Stimulated activated CD4-positive, alpha-beta T cell treated with anti-CD3 and anti-CD28 coated beads, Interleukin-15, amount 100 ng/mL, for 1 hour (primary cell): ENCODE measurements at places on chromosomes 2 and 18.

- DNase-seq: no peak
Measured at GRCh38 chr2:149101818-149102217, 63.3 kb downstream of the LYPD6B start.

DNA sequence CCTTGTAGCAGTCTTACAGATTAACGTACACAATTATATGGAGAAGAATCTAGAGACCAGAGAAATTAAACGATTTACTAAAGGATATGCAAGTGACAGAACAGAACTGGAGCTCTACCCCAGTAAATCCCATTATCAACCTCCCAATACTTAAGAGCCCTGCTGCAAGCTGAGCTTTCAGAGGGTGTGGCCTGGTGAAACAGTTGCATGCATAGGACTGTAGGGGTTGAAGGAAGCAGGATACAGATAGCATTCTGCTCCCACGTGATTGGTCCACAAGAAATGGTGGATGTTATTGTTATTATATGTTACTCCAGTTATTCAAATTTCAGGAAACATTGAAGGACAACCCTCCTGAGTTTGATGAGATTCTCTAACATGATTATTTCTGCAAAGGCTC lies 210.8 kb upstream of the THUMPD2 start:
- DNase-seq: no peak

DNA sequence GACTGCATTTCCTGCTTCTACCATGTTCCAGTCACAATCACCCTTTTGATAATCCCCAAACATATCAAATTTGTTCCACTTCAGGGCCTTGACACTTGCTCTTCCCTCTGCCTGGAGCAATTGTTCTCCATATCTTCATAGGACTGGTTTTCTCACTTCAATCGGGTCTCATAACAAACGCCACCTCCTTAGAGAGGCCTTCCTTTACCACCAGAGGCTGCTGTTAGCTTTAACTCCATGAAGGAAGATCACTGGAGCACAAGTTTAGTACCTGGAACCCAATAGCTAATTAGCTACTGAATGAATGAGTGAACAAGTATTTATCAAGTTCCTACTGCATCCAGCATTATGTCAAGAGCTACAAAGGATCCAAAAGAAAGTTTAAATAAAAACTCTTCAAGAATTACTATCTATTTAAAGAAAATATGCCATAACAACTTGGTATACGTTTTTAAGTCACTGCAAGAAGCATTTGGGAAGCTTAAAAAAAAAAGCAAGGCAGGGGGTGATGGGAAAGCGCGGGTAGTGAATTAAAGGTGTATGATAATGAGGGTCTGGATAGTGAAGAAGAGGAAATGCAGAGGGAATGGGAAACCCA lies 58.8 kb downstream of the BAZ2B start:
- no peak for DNase-seq

GRCh38 chr2:105294046-105294445 lies 35.5 kb downstream of the TGFBRAP1 start:
- DNase-seq: no peak

- no peak for DNase-seq
Measured at GRCh38 chr18:35484034-35484433, 13.7 kb downstream of the INO80C start.

- no peak for DNase-seq
Measured at GRCh38 chr2:128547667-128548066, 229.0 kb upstream of the HS6ST1 start.

GRCh38 chr2:138236142-138236541 lies 265.4 kb upstream of the SPOPL start:
- DNase-seq: no peak
